Urinary bladder (tissue), 4 donors: ENCODE measurements at places on chromosomes 7 and 10. TPM values are rescaled to one million over a fixed set of nuclear protein-coding genes. Genes with fewer than 3 reads are reported as not detected.

DNA sequence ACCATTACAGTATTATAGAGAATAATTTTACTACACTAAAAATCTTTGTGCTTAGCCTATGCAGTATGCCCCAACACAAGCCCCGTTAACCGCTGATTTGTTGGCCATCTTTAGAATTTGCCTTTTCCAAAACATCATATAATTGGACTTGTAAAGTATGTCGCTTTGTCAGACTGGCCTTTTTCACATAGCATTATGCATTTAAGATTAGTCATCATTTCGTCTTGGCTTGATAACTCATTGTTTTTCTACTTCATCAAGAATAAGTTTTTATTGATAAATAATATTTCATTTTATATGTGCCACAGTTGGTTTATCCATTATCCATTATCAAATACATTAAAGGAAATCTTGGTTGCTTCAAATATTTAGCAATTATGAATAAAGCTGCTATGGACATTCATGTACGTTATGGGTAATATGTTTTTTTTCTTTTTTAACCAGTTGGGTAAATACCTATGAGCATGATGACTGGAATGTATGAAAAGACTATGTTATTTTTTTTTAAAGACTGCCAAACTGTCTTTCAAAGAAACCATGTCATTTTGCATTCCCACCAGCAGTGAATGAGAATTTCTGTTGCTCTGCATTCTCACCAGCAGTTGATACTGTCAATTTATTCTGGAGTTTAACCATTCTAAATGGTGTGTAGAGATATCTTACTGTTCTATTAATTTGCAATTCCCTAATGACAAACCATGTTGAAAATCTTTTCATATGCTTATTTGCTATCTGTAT lies 273.1 kb upstream of the KCND2 start:
- DNase-seq, result no peak

GRCh38 chr10:76576276-76576962 lies 1061.2 kb downstream of the KCNMA1 start:
- no peak for DNase-seq

GRCh38 chr7:54944179-54944578 lies 74.6 kb upstream of the EGFR start:
- DNase-seq, result no peak

Gene ATOH7
- 0.06 TPM for polyA plus RNA-seq

Gene ACTL6B
- polyA plus RNA-seq, result 0.19 TPM

GRCh38 chr10:1163204-1163660 lies 107.0 kb downstream of the WDR37 start:
- DNase-seq, result no peak

Gene FOXP2
- polyA plus RNA-seq, result 13.8 TPM

DNA sequence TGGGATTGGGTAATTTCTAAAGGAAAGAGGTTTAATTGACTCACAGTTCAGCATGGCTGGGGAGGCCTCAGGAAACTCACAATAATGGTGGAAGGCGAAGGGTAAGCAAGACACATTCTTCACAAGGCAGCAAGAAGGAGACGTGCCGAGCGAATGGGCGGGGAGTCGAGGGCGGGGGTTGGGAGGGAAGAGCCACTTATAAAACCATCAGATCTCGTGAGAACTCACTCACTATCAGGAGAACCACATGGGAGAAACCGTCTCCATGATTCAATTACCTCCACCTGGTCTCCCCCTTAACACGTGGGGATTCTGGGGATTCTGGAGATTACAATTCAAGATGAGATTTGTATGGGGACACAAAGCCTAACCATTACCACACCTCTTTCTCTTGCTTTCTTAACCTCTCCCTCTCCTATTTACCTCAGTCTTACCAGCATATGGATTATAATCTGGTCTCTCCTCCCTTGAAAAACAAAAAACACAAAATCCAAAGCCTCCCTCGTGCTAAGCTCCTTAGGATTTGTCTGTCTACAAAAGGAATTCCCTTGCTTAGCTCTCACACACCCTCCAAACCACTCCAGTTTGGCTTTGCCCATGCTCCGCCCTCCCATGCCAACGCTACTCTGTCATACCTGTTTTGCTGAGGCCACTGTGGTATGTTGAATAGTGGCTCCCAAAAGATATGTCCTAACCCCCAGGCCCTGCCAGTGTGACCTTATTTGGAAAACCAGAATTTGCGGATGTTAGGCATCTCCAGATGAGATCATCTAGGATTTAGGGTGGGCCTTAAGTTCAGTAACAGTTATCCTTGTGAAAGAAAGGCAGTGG lies 19.6 kb upstream of the EFCAB10 start:
- no peak for DNase-seq

DNA sequence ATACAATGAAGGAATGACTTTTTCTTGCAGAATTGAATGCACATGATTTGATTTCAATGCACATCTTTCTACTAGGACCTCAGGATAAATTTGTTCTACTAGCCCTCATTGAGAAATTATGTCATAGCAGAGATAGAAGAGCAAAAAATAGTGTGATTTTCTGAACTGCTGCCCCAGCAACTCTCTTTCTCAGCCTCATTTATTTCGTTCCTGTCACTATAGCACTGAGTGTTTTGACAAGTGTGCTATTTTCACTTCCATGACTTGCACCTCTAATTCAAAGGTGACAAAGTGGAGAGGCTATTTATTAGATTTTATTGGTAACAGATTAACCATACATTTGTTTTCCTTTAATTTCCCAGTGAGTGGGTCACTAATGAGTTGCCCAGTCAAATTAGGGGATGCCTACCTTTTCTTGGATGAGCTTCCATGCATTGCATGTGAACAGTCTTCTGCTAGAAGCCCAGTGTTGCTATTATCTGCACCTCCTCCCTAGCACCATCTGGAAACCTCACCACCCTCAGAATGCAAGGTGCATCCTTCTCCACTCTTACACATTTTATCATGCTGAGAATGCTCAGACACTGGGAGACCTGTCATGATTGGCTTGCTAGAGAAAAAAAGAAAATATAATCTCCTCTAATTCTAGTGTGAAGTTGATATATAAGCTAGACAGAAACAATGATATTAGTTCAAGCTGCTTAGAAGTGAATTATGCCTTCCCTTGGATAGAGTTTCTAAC lies 119.6 kb upstream of the CTTNBP2 start:
- DNase-seq, result no peak

Gene C10orf53
- polyA plus RNA-seq, result not detected

- DNase-seq, result no peak
Measured at GRCh38 chr7:116164552-116165306, 45.6 kb upstream of the TES start.

Gene TEX36
- not detected for polyA plus RNA-seq

DNA sequence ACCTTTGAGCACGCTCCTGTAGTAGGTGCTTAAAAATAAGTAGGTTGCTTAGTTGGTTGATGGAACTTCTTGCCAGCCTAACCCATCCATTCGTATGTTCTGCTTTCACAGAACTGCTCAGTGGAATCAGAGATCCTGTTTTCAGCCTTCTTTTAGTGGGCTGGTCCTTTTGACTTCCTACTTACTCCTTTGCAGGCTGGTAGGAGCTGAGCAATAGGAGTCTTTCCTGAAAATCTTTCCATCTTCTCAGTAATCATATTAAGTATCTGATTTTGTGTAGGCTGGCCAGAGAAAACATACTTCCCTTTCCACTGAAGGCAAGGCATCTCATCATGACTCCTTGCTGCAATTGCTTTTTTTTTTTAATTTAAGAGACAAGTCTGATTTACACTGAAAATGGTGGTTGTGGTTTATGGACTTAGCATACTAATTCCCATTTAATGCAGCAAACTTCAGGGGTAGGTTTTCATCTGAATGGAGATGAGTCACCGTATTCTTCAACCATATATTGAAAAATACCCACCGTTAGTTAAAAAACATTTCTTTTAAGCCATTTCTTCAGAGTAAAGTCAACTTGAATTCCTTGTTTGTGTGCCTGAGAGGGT lies 208.0 kb downstream of the ZNF365 start:
- no peak for DNase-seq

DNA sequence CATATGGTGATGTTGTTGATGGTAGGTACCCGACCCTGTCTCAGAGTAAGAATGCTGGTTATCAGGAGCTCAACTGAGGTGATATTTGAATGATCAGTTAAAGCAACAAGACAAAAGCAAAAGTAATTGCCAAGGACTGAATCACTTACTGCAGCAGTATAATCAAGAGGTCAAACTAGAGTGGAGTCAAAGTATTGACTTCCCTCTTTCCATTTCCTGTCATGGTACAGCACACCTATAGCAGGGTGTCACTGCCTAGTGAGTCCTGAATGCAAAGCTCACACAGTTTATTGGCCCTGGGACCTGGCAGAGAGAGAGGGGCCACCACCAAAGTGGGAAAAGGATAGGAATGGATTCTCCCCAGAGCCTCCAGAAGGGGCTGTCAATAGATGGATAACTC lies 886.1 kb upstream of the SORCS1 start:
- DNase-seq, result no peak

- no peak for DNase-seq
Measured at GRCh38 chr7:1268076-1268815, 35.6 kb downstream of the UNCX start.

Gene IL2RA
- polyA plus RNA-seq, result 0.87 TPM

DNA sequence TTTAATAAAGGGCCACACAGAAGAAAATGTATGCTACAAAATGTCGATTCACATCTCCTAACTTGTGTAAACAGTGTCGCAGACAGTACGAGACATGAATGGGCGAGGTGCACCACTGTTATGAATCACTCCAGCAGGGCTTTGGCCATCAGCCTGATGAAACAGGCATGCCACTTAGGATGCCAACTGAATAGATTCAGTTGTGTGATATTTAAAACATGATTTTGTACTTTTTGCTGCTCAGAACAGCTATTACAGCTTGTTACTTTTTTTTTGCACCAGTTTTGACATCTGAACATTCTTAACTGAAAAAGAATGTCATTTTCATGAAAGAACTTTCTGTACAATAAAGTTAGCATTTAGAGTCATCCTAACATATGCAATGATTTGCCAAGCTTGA lies 138.1 kb downstream of the VTI1A start:
- DNase-seq, result no peak

Gene SPACDR
- 0.62 TPM for polyA plus RNA-seq

GRCh38 chr10:11551104-11551503 lies 60.3 kb downstream of the USP6NL start:
- DNase-seq, result no peak

DNA sequence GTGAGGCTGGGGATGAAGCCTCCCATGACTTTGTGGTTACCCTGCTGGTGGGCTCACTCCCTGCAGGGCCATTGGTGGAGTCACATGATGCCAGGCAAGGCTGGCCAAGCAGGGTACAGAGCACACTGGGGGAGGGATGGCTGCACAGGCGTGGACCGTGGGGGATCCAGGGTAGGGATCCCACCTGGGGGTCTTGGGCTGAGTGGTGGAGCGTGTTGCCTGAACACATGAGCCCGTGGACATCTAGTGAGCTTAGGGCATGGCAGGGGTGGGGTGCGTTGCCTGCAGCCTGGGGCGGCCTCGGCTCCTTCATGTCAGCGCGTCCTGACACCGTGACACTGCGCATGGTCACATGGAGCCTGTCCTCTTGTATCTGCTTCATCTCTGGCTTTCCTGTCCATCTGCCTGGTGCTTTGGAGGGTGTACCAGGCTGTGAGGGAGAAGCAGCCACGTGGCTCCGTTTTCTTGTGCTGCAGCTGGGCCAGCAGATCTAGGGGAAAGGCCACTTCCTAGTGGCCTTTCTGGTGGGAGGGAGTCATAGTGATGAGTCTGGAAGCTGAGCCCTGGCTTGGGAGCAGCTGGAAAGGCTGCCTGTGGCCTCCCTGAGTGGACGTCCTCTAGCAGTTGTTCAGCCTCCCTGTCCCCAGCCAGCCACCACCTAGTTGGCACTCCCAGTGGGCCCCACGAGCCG lies 96.2 kb downstream of the LHPP start:
- DNase-seq, result no peak

Gene OR6V1
- not detected for polyA plus RNA-seq

Gene ZNF488
- polyA plus RNA-seq, result 0.41 TPM

Gene ARL5B
- 4.7 TPM for polyA plus RNA-seq

- DNase-seq, result no peak
Measured at GRCh38 chr7:155227004-155227787, 70.5 kb upstream of the INSIG1 start.

Gene OR2A7
- 1.2 TPM for polyA plus RNA-seq

DNA sequence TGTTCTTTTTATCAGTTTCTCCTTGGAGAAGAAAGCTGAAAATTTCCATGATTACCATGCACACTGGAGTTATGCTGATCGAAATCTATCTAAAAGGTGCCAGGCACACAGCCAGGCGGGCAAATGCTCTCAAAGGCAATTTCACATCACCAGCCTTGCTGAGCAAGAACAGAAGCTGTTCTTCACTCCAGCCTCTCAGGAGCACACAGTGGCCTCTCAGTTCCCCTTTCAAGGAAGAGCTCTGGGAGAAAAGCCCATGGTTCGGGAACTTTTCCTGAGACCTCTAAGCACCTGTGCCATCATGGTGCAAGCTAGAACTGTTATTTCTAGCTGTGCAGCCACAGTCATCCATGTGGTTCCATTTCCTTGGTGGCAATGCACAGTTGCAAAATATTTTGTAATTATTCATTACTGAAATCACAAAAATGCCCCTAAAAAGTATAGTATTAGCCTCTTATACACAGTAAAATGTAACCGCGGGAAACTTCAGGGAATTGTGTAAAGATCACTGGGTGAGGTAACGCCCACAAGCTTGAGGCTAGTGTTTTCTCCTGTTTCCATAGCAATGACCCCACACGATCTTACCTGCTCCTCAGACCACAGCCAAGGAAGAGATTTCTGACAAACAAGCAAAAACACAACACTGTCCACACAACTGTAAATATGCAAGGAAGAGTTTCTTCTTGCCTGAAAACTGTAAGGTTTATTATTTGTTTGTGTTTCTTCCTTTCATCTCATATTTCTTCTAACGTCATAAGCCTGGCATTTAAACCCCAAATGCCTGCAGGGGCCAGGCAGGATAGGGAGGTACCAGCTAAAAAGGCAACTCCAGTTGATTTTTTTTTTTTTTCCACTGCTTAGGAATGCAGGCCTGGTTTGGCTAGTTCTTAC lies 121.2 kb downstream of the FAM107B start:
- no peak for DNase-seq

DNA sequence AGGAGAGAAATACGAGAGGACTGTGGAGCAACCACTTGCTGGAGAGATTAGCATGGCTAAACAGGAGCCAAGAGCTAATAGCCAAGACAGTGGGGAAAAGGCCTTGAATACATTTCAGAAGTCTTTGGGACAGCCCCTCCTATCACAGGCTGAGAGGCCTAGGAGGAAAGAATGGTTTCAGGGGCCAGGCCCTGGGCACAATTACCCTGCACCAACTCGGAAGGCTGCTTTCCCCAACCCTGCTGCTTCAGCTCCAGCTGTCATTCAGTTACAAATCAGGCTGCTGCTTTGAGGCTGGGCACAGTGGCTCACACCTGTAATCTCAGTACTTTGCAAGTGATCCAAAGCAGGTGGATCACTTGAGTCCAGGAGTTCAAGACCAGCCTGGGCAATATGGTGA lies 32.0 kb upstream of the SLC35G1 start:
- no peak for DNase-seq
